ENCODE measurements at places on chromosomes 1 and 21.
A peak's percentile ranks its signal among the peaks of the same experiment; 100 is the strongest.

DNA sequence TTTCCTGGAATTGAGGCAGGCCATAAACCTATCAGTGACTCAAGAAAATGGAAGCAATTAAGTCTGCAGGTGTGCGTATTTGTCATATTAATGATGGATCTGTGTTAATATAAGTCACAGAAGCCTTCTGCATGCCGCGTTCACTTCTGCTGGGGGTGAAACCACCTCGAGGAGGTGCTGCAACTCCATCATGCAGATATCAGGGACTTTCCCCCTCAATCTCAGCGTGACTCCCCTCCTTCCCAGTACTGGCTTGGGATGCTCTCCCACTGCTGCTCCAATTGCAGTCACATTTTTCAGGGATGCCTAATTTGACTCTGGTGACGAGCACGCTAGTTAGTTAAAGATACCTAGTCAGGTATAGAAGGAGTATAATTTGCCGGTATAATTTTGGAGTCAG, 87.5 kb downstream of the ASTN1 start:
- no peak for DNase-seq

DNA sequence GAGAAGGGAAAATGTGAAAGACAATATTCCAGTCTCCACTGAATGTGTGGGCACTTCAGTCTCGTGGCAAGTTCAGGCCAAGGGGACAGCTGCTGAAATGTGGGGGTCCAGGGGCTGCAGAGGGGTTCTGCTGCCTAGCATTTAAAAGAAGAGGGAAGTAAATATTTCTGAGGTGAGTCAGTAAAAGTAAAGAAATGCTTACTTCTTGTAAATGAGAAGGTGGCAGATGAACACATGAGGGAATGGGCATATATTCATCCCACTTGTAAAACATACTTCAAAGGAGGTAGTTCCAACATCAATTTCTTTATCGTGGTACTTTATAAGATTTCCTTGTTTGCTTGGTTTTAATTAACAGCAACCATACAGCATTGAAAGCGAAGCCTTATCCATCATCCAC, 63.1 kb upstream of the HIVEP3 start:
- no peak for DNase-seq

DNA sequence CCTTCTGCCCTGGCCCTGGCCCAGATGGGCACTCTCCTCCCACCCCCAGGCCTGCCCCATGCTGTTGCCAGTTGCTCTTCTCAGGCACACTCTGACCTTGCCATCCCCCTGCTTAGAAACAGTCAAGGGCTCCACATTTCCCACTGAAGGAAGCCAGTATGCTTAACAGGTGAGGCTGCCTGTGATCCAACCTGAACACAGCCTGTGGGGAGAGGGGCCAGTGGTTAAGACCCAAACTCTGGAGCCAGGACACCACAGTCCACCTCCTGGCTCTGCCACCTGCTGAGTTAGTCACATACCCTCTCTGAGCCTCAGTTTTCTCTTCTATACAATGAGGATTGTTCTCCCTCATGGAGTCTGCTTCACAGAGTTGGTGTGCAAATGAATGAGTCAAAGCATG, 526.9 kb downstream of the MATN1 start:
- DNase-seq = no peak

GRCh38 chr1:39609618-39610331, 29.7 kb downstream of the HEYL start:
- DNase-seq = no peak

DNA sequence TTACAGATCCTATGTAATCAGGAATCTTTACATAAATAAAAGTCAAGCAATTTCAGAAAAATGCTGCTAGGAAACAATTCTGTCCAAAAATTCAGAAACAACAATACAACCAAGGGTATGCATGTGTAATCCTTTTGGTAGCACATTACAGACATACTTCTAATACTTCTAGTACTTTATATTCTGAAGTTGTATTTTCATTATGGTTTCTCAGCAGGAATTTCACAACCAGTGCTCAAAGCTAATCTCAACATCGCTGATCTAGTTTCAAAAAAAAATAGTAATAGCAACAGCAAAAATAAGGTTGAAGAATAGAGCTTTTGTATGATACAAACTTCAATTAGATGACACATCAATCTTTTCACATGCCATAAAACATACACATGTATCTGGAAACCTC, 545.2 kb downstream of the LTN1 start:
- no peak for DNase-seq

DNA sequence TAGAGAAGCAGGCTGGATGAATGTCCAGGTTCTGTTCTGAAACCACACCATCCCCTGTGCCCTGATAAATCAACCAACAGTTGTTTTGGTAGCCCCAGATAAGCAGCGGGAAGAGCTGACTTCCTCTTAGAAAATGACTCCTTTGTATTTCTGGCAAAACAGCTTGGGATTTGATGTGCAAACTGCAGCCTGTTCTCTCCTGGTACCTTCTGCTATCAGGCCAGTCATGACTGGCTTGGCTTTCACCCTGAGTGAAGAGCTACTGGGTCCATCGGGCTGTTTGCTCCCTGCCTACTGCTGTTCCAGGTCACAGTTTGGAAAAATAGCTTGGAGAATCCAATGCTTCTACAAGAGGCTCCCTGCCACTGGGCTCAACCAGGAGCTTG, 116.8 kb downstream of the DTL start:
- peak; percentile 83 for DNase-seq

DNA sequence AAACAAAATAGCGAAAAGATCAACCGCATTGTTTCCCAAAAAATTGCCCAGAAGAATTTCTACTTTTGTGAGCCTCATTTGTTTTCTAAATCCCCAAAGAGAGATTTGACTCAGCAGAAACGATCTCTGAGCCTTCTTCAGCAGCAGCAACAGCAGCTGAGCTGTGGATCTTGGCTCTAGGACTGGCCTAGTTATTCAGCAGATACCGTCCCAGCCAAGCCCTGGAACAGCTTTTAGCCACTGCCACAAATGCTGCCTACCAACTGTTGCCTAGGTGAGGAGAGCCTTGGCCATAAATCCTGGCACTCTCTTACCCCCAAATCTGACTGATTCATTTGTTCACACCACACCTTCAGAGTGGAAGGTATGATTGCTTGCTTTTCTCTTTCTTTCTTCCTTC, 320.1 kb downstream of the TGFB2 start:
- no peak for DNase-seq

DNA sequence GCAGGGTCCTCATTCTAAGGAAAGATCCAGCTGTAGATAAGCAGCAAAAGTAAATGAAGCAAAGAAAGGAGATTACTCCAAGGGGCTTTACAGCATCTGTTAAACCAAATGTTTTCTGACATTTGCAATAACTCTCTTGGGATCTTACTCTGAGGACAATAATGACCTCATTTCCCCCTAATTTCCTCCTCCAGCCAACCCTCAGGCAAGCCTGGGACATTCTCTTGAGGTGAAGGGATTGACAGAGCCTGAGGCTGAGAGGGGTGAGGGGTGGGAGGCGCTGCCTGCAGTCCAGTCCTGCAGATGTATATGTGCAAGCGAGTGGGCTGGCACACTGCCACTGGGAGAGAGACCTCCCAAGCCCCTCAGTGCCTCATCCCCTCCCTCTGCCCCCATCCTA, 40.5 kb upstream of the NEK2 start:
- DNase-seq = no peak

- no peak for DNase-seq
Measured at GRCh38 chr1:70429219-70429618, 18.2 kb downstream of the CTH start.

GRCh38 chr1:67618285-67619018, 66.5 kb upstream of the GADD45A start:
- DNase-seq = no peak

GRCh38 chr1:189429610-189430009, 1048.1 kb downstream of the BRINP3 start:
- DNase-seq = peak; percentile 14

- DNase-seq = no peak
Measured at GRCh38 chr1:62110198-62110817, 84.3 kb upstream of the L1TD1 start.

DNA sequence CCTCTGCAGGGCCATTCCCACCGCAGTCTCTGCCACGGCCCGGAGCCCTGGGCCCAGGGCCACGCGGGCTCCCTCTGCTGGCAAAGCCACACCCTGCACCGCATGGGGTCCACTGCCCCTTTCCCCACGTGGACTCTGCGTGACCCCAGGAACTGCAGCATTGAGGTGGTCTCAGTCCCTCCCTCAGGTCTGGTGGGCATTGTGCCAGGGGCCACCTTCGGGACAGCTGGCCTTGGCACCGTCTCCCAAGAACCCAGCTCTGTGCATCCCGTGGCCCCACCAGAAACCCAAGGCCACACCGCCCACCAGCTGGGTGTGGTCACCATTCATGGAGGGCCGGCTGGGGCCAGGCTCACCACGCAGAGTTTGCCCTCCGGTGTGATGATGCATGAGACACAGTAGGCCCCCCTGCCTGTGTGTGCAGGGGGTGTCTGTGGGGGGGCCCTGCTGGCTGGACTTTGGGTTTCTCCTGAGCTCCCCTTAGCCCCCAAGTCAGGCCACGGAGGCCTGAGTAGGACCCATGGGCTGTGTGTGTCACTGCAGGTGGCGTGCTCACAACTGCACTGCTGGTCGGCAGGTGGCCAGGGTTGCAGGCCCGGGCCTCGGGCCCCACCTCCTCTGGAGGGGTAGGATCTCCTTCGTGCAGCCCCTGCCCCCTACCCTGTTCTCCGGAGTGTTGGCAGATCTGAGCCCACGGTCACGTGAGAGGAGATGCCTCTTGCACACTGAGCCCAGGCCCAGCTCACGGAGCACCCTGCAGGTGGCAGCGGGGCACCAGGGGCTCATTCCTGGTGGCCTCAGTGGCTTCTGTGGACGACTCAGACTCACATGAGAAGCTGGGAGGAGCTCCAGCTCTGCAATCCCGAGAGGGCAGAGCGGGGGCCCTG, 5.8 kb downstream of the VWA1 start:
- peak; percentile 25 for DNase-seq

DNA sequence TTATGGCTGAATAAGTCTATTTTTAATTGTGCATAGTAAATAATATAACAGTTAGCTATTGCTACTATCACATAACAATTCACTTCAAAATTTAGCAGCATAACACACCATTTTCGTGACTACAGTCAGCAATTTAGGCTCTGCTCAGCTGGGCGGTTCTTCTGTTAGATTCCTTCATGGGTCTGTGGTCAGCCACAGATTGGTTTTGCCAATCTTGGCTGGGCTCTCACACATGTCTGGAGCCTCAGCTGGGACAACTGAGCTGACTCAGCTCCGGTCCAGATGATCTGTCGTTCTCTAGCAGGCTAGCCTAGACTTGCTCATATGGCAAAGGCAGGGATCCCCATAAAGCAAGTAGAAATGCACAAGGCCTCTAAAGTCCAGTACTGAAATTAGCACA, 15.1 kb upstream of the CDC42BPA start:
- DNase-seq = no peak

GRCh38 chr1:199123615-199124014, 484.8 kb downstream of the PTPRC start:
- no peak for DNase-seq

DNA sequence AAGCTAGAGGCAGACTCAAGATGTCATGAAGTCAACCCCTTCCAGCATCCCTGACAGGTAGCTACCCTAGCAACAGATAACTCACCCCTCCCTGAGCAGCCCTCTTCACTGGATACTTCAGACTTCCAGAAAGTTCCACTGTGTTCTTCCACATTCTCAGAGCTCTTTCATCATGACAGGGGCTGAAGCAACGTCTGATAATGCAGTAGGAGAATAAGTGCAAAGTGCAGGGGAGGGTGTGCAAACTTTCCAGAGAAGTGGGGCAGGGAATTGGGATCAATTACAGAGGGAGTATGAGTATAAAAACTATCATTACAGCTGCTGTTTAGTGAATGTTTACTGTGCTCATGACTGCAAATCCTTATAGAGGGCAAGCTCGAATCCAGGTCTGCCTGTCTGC, 26.4 kb upstream of the FOXE3 start:
- no peak for DNase-seq

DNA sequence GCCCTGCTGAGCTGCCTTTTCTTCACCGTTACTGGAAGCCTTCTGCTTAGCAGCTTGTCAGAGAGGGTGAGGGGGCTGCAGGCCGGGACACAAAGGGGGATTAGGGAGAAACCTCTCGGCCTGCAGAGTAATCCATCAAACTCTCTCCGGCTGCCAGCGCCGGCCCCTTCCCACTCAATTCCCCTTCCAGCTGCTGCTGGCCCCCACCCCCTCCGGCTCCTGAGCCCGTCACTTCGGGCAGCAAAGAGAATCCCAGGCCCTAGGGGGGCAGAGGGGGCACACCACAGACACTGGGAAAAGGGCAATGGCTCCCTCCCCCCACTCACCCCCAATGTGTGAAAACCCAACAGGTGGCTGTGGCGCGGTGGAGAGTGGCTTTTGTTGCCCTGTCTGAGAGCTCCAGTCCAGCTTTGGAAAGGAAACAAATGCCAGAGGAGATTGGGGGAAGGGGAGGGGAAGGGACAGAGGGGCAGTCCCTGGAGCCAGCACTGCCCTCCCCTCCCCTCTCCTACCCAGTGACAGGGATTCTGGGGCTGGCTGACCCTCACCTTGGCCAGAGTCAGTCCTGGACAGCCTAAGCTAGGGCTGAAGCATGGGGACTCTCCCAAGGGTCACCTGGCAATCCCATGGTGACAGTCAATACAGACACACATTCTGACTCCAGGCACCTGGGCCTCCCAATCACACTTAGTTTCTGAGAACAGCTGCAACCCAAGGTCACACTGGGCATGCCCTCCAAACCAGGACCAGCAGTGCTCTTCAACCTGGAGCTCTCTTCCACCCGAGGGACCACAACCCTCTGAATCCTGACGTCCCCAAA, 9.5 kb downstream of the SLC45A3 start:
- DNase-seq = no peak

- DNase-seq = no peak
Measured at GRCh38 chr1:182244451-182244850, 147.1 kb downstream of the GLUL start.

DNA sequence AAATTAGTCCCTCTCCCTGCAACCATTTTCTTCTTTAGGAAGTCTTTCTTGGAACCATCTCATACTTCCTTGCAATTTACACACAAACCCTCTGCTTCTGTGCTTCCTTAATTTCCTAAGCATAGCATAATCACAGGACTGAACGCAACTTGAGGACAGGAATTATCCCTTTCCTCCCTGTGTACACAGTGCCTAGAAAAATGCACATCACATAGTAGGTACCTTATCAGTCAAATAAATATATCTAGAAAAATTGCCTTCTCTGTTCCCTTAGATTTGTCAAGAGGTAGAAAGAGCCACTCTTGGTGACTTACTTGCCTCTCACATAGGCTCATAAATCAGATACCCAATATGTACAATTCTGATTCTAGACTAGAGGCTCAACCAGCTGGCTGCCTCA, 4.9 kb downstream of the ASPM start:
- no peak for DNase-seq

DNA sequence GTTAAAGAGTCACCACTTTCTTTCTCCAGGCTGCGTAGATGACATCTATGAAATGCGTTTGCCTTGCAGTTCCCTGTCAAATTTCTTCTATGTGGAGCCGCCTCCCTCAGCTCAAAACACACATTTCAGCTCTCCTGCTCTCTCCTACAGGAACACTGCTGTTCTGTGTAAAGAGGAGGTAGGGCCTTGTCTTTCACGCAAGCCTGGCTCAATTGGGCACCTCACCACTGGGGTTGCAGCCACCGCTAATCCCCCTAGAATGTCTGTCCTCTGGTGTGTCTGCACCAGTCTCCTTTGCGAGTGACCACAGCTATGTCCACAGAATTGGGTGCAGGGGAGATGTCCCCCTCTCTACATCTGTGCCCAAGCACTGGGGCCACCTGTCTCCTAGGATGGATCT, 31.8 kb upstream of the CFHR4 start:
- no peak for DNase-seq
